ENCODE measurements at places on chromosomes 1 and 21. TPM values are rescaled to one million over a fixed set of nuclear protein-coding genes. Genes with fewer than 3 reads are reported as not detected.

The CYP4Z1 gene
- 0.35 TPM for total RNA-seq

DNA sequence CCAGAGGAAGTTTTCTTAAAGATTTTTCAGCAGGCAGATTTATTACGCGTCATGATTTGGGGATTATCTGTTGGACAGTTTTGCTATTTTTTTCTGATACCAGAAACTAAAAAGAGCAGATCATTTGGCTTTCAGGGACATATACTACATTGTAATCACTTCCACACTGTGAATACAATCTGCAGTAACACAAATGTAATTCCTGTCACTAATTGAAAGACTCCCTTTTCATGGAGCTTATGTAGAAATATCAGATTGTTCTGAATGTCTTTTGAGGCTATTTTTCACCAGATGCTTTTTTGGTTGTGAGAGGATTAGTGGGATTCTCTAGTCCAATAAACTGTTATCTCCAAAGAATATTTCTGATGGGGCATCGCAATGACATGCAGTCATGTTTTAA lies 464.2 kb downstream of the DISC1 start:
- DNase-seq: no peak

The OR14I1 gene
- total RNA-seq: not detected

GRCh38 chr21:33801424-33802405 lies 113.9 kb downstream of the ATP5PO start:
- no peak for DNase-seq

The C1orf226 gene
- total RNA-seq: 3.0 TPM

The SLC45A3 gene
- total RNA-seq: 2.6 TPM

GRCh38 chr1:242178924-242179708 lies 180.2 kb upstream of the MAP1LC3C start:
- no peak for DNase-seq

- DNase-seq: no peak
Measured at GRCh38 chr1:51154776-51155175, 52.7 kb downstream of the C1orf185 start.

The ZNF593OS gene
- not detected for total RNA-seq

The CYP4A22 gene
- total RNA-seq: not detected

- DNase-seq: no peak
Measured at GRCh38 chr1:226405411-226405988, 2.4 kb downstream of the PARP1 start.

- DNase-seq: no peak
Measured at GRCh38 chr1:200899954-200900867, 5.5 kb downstream of the INAVA start.

GRCh38 chr1:223654083-223654482 lies 11.4 kb downstream of the CAPN8 start:
- no peak for DNase-seq

GRCh38 chr1:57192222-57192621 lies 226.4 kb upstream of the C8B start:
- DNase-seq: no peak

- DNase-seq: no peak
Measured at GRCh38 chr1:210702506-210702905, 373.8 kb downstream of the HHAT start.

GRCh38 chr1:115620453-115620852 lies 21.3 kb upstream of the VANGL1 start:
- DNase-seq: no peak

GRCh38 chr21:44455524-44456213 lies 359 bp downstream of the LRRC3 start:
- no peak for DNase-seq
